ENCODE measurements at places on chromosomes 1 and 21. TPM values are rescaled to one million over a fixed set of nuclear protein-coding genes. Genes with fewer than 3 reads are reported as not detected.

Gene WLS
- polyA plus RNA-seq, result 5.6 TPM

GRCh38 chr21:36647279-36648093 lies 51.4 kb upstream of the SIM2 start:
- no peaks in the 10 kb centered on the region for H3K36me3 ChIP-seq
- no peak overlapping the region for H3K4me3 ChIP-seq
- no peak overlapping the region for H3K27ac ChIP-seq
- no peaks in the 10 kb centered on the region for H3K4me1 ChIP-seq
- H3K27me3 ChIP-seq, result peaks cover 21% of the 10 kb centered on the region

Gene KIF14
- polyA plus RNA-seq, result 0.67 TPM

- peak overlapping the region; percentile 89 for H3K27ac ChIP-seq
- H3K4me3 ChIP-seq, result no peak overlapping the region
- no peak for DNase-seq
Observed at GRCh38 chr1:39214714-39214997, 10.2 kb downstream of the MACF1 start.

DNA sequence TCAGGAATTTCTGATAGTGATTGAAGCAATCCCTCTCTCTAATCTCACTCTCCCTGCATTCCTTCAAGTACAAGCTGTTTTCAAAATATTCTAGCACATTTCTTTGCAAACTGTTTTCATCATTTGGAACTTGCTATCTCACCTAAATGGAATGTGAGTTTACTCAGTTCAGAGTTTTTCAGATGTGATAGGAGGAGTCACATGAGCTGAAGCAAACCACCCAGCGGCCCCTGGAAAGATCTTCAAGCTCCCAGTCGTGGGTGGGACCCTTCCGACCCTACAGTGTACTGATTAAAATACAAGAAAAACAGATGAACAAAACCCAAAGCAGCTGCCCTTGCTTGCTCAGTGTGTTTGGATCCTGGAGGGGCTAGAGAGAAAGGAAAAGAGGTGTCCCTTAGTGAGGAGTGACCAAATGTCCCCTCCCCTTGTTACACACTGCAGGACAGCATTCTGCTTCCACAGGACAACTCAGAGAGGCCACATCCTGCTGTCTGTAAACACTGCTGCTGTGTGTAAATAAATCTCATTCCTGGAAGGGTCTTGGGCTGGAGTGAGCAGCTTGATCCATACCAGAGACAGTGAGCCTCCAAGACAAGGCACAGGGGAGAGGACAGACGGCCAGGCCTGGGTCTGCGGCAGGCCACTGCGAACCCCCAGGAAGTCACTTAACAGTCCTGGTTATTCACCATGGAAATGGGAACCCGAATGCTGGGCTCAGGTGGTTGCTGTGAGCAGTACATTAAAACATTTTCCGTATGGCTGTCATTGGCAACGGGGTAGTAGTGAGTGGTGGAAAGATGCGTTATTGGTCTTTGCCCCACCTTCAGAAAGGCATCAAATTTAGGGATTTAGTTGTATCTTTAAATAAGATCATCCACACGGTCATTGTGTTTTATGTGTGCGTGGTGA lies 229.2 kb downstream of the RHOU start:
- no peak overlapping the region for H3K27ac ChIP-seq
- H3K4me1 ChIP-seq, result no peaks in the 10 kb centered on the region
- no peaks in the 10 kb centered on the region for H3K36me3 ChIP-seq
- H3K27me3 ChIP-seq, result no peaks in the 10 kb centered on the region
- DNase-seq, result no peak

DNA sequence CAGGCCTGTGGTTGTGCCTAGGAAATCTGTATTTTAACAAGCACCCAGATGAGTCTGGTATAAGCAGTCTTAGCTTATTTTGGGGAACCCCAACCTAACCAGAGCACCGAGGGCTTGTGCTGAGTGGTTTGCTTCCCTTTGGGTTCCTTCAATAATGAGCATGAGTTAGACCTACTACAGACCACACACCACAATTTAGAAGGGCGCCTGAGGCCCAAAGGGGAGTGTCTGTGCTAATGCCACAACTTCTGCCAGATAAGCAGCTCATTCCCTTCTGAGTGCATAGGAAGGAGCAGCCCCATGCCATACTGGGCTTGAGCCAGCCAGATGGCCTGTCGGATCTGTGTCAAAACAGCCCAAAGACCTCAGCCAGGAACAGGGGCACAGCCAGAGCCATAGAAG lies 15.4 kb upstream of the LSS start:
- no peak for DNase-seq
- no peaks in the 10 kb centered on the region for H3K4me1 ChIP-seq
- peaks cover 90% of the 10 kb centered on the region for H3K36me3 ChIP-seq
- H3K27ac ChIP-seq, result no peak overlapping the region

GRCh38 chr1:153912349-153912748 lies 10.4 kb downstream of the GATAD2B start:
- H3K27me3 ChIP-seq, result no peaks in the 10 kb centered on the region
- no peaks in the 10 kb centered on the region for H3K4me1 ChIP-seq
- no peak overlapping the region for H3K4me3 ChIP-seq
- DNase-seq, result no peak

- no peak for DNase-seq
- H3K36me3 ChIP-seq, result peaks cover 5% of the 10 kb centered on the region
Observed at GRCh38 chr1:200640963-200641401, 20.4 kb upstream of the KIF14 start.

- H3K27me3 ChIP-seq, result no peaks in the 10 kb centered on the region
- H3K27ac ChIP-seq, result no peak overlapping the region
- no peak for DNase-seq
- H3K4me3 ChIP-seq, result no peak overlapping the region
Observed at GRCh38 chr21:46180079-46180722, 4.1 kb downstream of the SPATC1L start.

DNA sequence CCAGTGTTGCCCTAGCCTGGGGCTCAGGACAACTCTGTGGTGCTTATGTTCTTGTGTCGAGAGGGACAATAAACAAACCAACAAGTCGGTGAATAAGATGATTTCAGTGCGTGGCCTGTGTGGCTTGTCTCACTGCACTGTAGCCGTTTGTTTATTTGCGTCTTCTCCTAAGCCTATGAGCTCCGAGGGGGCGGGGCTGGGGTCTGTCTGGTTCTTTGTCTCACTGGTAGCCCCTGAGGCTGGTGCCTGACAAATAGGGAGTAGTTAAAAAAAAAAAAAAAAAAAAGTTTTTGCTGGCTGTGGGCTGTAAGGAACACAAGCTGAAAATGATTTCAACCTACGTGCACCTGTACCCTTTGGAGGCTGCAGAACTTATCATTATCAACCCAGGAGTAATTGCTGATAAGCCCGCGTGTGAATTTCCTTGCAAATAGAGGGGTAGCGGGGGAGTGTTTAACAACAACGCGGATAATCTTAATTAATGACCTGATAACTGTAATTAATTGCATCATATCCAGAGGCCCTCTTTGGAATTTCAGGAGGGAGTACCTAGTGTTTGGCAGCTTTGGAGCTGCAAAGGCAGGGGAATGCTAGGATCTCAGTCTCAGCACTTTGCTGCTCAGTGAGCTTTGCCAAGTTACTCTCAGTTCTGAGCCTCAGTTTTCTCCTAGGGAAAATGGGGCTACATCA lies 925 bp upstream of the ARHGEF10L start:
- H3K36me3 ChIP-seq, result no peaks in the 10 kb centered on the region
- H3K27ac ChIP-seq, result no peak overlapping the region
- peaks cover 40% of the 10 kb centered on the region for H3K4me1 ChIP-seq
- H3K4me3 ChIP-seq, result no peak overlapping the region
- H3K27me3 ChIP-seq, result no peaks in the 10 kb centered on the region
- DNase-seq, result no peak

Gene PPM1J
- polyA plus RNA-seq, result 1.3 TPM

GRCh38 chr1:200226969-200227303 lies 182.9 kb downstream of the ZNF281 start:
- H3K27ac ChIP-seq, result no peak overlapping the region
- peaks cover 2% of the 10 kb centered on the region for H3K4me1 ChIP-seq
- H3K4me3 ChIP-seq, result no peak overlapping the region
- H3K36me3 ChIP-seq, result no peaks in the 10 kb centered on the region

- no peaks in the 10 kb centered on the region for H3K4me1 ChIP-seq
- no peaks in the 10 kb centered on the region for H3K36me3 ChIP-seq
- no peak overlapping the region for H3K4me3 ChIP-seq
- H3K27ac ChIP-seq, result no peak overlapping the region
- no peaks in the 10 kb centered on the region for H3K27me3 ChIP-seq
Observed at GRCh38 chr1:208446271-208446691, 202.1 kb upstream of the PLXNA2 start.

DNA sequence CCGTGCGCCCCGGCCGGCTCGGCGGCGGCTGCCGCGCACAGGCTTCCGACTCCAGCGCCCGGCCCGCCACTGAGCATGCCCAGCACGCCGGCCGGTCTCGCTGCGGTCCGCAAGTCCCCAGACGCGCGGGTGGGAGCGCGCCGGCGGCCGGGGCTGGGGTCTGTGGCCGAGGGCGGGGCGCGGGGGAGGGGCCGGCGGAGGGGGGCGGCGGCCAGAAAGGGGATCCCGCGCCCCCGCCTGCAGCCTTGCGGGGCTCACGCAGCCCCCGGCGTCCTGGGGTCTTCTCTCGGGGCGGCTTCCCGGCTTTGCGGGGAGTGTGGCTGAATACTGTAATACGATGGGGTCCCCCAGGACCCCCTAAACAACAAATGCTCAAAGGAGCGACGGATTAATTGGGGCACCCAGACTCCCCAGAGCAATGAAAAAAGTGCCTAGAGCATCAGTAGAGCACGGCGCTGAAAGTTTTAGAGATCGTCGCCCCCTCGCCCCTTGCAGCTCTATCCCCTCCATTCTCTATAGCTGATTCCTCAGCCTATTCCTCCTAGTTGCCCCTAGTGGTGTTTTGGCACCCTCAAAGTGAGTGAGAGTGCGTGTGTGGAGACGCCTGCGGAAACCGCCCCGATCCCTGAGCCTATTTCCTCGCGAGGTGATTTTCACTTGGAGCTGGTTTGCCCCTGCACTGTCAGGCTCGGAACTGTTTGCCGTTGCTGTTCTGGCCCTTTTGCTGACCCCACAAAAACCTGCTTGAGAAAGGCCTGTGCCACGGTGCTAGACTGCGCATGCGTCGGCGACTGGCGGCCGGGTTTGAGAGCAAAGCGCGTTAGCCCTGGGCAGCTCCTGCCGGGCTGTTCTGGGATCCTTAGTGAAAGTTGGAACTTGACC lies at the start of gene VAV3:
TSS of gene VAV3 (minus strand) at position 71 of the 882 bp plus-strand sequence. CDS start 311 bp downstream, outside the sequence.
- no peaks in the 10 kb centered on the region for H3K27me3 ChIP-seq
- no peaks in the 10 kb centered on the region for H3K36me3 ChIP-seq
- H3K4me3 ChIP-seq, result peak within 1 kb of the TSS; percentile 90
- H3K4me1 ChIP-seq, result peaks cover 37% of the 10 kb centered on the region
- DNase-seq, result peak; percentile 94

DNA sequence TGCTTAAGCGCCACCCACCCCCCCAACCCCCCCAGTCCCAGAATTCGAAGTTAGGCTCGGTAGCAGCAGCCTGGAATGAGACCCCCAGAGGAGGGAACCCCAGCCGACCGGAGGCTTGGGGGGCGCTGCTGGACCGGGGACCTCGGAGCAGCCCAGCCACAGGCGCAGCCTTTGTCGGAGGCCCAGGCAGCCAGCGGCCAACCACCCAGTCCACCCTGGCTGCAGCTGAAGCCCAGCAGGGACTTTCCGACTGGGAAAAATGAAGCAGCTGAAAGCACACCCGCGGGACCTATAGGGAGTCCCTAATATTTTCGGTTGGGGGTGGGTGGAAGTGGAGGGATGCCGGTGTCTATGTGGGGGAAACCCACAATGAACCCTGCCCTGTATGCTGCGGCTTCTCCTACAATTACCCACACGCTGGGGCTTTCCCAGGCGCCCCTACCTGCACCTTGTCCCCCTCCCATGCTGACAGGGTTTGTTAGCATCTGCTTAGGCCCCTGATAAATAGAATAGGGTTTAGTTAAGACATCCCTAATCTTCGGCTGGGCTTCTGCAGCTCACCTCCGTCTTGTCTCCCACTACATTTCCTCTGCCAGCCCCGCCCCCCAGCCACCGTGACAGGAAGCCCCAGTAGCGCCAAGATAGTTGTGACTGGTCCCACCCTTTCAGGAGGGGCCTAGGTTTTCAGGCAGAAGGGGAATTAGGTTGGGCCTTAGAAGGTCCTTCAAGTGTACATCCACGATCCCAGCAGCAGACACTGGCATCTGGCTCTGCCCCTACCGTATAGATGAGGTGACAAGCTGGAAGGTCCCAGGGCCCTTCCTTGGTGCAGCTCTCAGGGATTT lies 838 bp downstream of the CCDC28B start:
- H3K27ac ChIP-seq, result peak overlapping the region; percentile 81
- DNase-seq, result peak; percentile 92
- peaks cover 16% of the 10 kb centered on the region for H3K36me3 ChIP-seq
- peaks cover 60% of the 10 kb centered on the region for H3K4me1 ChIP-seq
- peak overlapping the region; percentile 51 for H3K4me3 ChIP-seq

- H3K36me3 ChIP-seq, result no peaks in the 10 kb centered on the region
- H3K27me3 ChIP-seq, result no peaks in the 10 kb centered on the region
- H3K4me3 ChIP-seq, result no peak overlapping the region
Observed at GRCh38 chr21:28148400-28149064, 844.1 kb downstream of the LTN1 start.

DNA sequence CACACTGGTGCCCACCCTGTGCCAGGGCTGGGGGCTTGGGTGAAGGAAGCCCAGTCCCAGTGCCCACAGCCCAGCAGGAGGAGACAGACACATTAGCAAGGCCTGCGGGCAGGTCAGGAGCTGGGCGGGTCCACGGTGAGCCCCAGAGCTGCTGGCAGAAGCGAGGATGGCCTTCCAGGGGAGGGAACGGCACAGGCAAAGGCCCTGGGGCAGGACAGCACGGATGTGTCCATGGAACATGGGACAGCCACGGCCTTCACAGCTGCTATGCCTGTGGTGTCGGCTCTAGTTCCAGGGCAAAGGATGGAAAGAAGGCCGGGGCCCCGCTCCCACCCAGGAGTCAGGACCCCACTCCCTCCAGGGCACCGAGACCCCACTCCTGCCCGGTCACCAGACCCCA lies 165.0 kb upstream of the ARHGEF16 start:
- no peak overlapping the region for H3K27ac ChIP-seq
- H3K4me3 ChIP-seq, result no peak overlapping the region
- no peaks in the 10 kb centered on the region for H3K27me3 ChIP-seq
- no peaks in the 10 kb centered on the region for H3K36me3 ChIP-seq
- no peaks in the 10 kb centered on the region for H3K4me1 ChIP-seq
- no peak for DNase-seq

Gene B3GALT5
- 0.03 TPM for polyA plus RNA-seq

DNA sequence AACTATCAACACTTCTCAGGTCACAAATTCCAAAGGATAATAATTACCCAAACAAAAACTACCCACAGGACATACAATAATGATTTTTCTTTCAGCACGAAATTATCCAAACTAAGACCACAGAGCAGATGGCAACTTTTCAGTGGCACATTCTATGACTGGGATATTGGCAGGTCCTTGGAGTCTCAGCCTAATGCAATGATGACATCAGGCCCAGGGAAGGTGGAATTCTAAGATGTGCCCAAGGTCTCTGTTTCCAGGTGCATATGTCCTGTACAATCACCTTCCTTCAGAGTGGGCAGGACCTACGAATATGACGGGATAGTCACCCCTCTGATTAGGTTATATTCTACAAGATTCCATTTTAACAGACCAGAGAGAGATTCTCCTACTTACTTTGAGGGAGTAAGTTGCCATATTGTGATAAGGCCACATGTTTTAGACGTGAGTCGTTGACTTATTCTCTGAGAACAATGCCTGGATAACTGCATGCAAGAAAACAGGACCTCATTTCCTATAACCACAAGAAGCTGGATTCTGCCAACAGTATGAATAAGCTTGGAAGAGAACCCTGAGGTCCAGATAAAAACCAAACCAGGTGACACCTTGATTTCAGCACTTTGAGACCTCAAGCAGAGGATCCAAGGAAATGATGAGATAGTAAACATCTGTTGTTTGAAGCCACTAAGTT lies 69.9 kb downstream of the ZC3H11B start:
- H3K4me1 ChIP-seq, result no peaks in the 10 kb centered on the region
- H3K27ac ChIP-seq, result no peak overlapping the region
- no peaks in the 10 kb centered on the region for H3K27me3 ChIP-seq
- no peak for DNase-seq
- no peak overlapping the region for H3K4me3 ChIP-seq

Data from spleen (tissue), 13 donors.